ENCODE measurements at places on chromosomes 6 and 20.
A peak's percentile ranks its signal among the peaks of the same experiment; 100 is the strongest.

GRCh38 chr6:15288856-15289255, 43.0 kb downstream of the JARID2 start:
- DNase-seq, result no peak

DNA sequence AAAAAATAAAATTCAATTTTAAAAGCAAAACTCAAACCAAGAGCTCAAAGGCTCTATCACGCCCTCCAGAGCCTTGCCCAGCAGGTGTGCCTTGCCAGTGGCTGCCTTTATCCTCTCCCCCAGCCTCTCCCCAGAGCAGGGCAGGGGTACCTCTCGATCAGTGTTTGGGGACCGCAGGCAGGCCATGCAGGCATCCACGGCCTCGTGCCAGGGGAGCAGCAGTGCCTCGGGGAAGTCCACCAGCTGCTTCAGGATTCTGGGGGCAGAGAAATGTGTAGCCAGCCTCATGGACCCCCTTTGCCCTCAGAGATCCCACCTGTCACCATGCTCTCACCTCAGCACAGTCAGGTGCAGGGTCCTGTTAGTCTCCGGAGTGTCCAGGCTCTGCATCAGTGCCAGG, 5.7 kb downstream of the CUL7 start:
- DNase-seq, result no peak

DNA sequence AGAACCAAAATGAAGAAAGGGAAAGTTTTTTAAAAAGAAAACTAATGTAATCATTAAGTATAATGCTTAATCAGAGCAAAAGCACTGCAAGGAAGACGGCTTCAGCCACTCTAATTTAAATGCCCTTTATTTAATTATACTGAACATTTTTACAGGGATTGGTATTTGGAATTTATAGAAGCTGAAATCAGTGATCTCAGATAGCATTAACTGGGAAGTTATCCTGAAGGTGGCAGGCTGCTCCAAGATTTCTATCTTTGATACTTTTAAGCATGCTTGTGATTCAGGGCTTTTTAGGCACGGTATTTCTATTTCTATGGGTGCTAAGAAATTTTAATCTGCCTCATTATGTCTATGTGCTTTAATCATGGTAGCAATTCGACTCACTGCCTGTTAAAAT, 1.3 kb upstream of the NDUFAF4 start:
- no peak for DNase-seq

GRCh38 chr6:111329882-111330633, 153.0 kb downstream of the REV3L start:
- DNase-seq, result no peak

GRCh38 chr6:130037207-130037811, 18.9 kb downstream of the L3MBTL3 start:
- no peak for DNase-seq

DNA sequence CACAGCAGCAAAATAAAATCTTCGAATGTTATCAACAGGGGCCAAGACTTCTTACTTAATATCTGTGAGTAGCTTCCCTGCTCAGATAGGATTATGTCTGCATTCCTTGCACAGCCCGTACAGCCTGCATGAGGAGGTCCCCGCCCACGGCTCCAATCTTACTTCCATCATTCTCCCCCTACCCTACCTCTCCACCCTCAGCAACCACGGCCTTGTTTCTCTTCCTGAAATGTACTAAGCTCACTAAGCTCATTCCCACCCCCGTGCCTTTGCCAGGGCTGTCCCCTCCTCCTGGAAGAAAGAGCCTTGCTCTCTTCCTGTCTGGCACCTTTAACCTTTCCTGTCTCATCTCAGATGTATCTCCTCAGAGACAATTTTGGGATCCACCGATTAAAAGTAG, 120.4 kb downstream of the BCAS1 start:
- DNase-seq, result no peak

GRCh38 chr6:32825966-32826365, 9.2 kb upstream of the HLA-DOB start:
- no peak for DNase-seq

GRCh38 chr20:54510541-54511129, 35.2 kb downstream of the DOK5 start:
- no peak for DNase-seq

GRCh38 chr20:37523911-37524700, 3.1 kb downstream of the NNAT start:
- peak; percentile 93 for DNase-seq

GRCh38 chr20:49541733-49542513, 26.0 kb downstream of the PTGIS start:
- DNase-seq, result peak; percentile 8

DNA sequence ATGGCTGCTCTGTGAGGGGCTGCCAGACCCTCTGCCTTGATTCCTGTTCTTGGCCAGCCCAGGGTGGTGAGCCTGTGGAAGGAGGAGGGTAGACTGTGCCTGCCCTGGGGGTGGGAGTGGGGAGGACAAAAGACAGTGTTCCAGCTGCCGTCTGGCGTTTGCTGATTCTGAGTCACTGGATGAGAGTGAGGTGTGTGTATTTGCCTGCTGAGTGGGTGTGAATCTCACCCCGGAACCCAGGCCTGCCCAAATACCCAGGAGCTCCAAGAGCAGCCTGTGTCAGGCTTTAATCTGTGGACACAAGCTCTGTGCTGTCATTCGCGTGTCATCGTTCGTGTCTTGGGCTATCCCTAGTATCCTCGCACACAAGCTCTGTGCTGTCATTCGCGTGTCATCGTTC, 2.6 kb upstream of the LKAAEAR1 start:
- no peak for DNase-seq

GRCh38 chr6:32147401-32148132, 4.2 kb downstream of the PRRT1 start:
- DNase-seq, result no peak

DNA sequence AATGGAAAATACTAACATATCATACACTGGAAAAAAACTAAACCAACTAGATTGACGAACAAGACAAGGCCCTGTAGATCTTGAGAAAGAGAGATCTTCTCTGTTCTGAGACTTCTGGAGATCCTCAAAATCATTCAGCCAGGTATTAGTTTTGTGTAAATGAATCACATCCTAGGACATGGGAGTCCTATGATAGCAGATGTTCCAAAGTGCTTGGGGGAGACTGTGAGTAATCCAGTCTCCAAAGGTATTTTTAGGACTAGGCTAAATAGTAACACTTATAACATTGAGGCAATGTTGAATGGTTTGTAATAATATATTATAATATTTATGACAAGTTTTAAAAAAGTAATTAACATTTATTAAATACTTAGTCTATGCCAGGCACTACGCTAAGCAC, 275.0 kb downstream of the BTBD9 start:
- DNase-seq, result no peak

DNA sequence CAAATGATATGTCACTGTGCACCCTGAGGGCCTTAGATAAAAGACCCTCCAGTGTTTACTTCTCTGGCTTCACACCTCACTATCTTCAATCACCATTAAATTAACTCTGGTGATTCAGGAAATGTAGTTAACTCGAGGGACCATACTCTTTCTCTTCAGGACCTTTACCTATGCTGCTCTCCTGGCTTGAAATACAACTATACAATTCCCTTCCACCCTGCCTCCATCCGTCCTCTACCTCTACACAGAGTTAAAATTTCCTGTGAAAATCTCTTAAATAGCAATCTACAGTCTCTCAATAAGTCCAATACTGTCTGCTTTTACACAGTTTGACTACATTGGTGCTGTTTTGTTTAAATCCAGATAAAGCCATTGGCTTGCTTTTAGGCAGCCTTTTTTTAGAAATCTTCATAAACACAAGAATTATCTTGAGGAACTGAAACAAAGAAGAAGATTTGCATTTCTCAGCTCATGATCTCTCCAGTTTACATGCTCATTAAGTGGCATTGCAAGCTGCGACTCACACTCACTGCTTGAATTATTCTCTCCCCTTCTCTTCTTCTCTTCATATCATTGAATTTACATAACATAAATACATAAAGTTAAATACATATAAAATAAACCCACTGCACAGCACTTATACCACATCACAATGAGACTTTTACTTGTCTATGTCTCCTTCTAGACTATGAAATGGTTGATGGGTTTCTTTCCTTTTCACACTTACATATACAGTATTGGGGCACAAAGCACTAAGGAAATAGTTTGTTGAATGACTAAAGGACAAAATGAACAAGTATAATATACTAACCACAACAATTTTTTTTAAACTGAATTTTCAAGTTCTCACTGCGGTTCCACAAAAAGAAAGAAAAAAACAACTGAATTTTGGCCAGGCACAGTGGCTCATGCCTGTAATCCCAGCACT, 239.0 kb upstream of the KCNQ5 start:
- no peak for DNase-seq

DNA sequence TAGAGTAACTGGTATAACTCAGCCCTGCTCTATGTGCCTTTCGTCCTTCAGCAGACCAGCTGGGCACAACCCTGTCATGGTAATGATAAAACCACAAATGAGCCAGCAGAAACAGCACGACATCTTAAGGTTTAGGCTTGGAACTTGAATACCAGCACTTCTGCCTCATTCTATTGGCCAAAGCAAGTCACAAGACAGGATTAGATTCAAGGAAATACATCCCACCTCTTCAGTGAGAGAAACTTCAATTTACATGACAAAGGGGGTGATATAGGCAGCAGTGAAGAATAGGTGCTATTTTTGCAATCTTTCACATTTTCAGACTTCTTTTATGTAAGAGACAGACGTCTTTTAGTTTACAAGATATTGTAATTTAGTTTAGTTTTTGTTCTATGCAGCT, 69.8 kb upstream of the SLC35F1 start:
- DNase-seq, result no peak

DNA sequence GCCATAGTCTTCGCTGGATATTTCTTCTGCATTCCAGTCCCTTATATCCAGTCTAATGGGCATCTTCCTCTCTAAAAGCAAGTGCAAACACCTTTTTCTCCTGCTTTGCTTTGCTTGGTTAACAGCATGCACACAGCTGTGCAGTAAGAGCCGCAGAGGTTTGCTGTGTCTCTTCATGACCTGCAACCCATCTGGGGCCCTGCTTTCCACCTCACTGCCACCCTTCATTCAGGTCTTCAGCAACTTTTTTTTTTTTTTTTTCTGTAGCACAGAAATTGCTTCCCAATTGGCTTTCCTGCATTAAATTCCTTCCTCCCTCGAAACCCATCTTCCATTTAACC, 14.4 kb downstream of the NEDD9 start:
- no peak for DNase-seq

DNA sequence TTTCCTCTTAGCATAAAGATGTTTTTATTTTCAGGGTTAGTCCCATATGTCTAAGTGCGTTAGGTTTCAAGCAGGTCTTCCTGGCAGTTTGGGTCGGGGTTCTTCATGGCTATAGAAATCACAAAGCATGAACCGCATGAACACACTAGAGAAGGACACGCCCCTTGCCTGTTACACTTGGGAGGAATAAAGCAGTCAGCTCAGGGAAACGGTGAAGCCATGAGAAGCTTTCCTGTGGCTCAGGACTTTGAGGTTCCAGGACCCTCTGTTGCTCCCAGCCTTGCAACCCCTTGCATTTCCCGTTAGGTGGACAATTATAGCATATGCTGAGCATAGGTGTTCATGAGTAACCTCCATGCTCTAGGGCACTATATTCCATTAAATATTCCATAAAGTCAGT, 96.7 kb downstream of the SYCP2 start:
- DNase-seq, result peak; percentile 54

- DNase-seq, result no peak
Observed at GRCh38 chr20:9999645-10000044, 35.1 kb upstream of the ANKEF1 start.

- DNase-seq, result no peak
Observed at GRCh38 chr6:130105996-130106704, 87.8 kb downstream of the L3MBTL3 start.

- DNase-seq, result peak; percentile 37
Observed at GRCh38 chr6:40640599-40641227, 53.5 kb upstream of the LRFN2 start.

DNA sequence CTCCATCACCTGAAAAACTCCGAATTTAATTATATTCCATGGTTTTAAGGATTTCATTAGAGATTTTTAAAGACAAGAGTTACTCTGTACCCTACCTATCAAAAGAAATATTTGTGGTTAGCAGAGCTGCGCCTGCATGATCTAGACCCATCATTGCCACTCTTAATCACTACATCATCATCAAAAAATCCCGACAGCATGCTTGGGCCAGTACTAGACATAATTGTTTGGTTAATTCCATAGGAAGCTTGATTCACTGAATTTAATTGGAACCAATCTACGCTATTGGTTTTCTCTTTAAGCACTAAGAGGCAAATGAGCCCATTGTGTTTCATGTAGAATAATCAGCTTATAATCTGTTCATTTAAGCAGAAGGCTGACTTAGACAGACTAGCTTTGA, 33.4 kb upstream of the RNF217 start:
- no peak for DNase-seq

- DNase-seq, result no peak
Observed at GRCh38 chr20:44683263-44684046, 31.7 kb upstream of the CCN5 start.

GRCh38 chr20:47296950-47297349, 59.5 kb downstream of the ZMYND8 start:
- no peak for DNase-seq

DNA sequence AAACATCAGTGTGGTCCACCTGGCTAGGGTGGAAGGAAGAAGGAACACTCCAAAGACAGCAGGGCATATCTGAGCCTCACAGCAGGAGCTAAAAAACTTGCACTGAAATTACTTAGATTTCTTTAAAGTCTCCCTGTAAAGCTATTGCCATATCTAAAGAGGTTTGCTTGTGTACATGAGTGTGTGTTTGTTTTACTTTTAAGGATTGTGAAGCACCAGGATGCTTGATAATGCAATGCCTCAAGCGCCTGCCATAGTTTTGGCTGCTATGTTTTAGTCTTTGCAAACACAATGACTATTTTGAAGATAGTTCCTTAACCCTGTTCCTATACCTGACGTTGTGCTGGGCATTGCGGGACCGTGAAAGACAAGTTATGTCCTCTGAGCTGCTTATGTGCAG, 65.0 kb downstream of the ID4 start:
- DNase-seq, result no peak

GRCh38 chr6:57159127-57159526, 13.0 kb upstream of the BAG2 start:
- no peak for DNase-seq

- DNase-seq, result no peak
Observed at GRCh38 chr6:96727144-96727543, 110.1 kb downstream of the GPR63 start.

DNA sequence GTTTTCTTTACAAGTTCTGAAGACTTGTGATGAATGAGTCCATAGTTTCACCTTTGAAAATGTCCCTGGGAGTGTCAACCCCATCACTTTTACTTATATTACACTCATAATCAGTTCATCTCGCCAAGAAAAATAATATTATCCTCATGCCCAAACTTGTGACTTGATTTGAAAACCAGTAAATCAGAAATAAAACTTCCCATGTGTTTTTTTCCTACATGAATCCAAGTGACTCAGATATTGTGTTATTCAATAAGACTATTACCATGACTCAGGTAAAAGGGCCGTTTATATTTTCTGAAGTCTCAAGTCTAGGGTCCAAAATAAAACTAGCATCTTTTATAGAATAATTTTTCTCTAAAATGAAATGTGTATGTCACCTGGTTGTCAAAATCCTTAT, 15.8 kb upstream of the CYP24A1 start:
- DNase-seq, result no peak

DNA sequence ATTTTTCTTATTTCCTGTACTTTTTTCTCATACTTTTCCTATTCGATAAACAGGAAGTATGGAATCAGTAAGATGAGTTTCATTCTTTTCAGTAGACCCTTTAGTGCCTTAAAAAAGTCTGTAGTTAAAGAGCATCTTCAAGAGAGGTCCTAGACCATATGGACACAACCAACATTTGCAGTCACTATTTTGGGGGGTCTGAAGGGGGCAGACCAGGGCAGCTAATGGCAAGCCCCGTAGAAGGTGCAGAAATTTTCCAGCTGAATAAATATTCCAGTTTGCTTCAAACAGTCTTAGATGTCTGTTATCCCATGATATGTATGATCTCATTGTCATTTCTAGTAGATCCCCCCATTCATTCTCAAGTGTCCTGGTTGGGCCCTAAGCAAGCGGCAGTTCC, 52.8 kb downstream of the MAP3K5 start:
- DNase-seq, result no peak
